ENCODE measurements at places on chromosomes 3 and 15. TPM values are rescaled to one million over a fixed set of nuclear protein-coding genes. Genes with fewer than 3 reads are reported as not detected.

SLCO2A1 gene
- not detected for total RNA-seq

DNA sequence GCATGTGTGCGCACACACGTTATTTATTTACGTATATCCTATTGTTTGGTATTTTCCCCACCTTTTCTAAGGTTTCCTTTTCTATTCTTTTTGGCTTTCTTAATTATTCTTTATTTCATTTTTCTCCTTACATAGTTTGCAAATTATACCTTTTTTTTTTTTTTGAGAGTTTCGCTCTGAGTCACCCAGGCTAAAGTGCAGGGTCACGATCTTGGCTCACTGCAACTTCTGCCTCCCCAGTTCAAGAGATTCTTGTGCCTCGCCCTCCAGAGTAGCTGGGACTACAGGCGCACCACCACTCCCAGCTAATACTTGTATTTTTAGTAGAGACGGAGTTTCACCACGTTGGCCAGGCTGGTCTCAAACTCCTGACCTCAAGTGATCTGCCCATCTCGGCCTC lies 20.0 kb upstream of the CILP start:
- no peaks in the 10 kb centered on the region for H3K36me3 ChIP-seq
- no peaks in the 10 kb centered on the region for H3K4me1 ChIP-seq
- no peak overlapping the region for H3K4me3 ChIP-seq
- no peak overlapping the region for H3K27ac ChIP-seq

- no peaks in the 10 kb centered on the region for H3K36me3 ChIP-seq
- peak overlapping the region; percentile 88 for H3K27ac ChIP-seq
- peaks cover 12% of the 10 kb centered on the region for H3K4me1 ChIP-seq
- peaks cover 18% of the 10 kb centered on the region for H3K27me3 ChIP-seq
- peak overlapping the region; percentile 89 for H3K4me3 ChIP-seq
- peak; percentile 97 for DNase-seq
Measured at GRCh38 chr15:99928429-99928981, 195.3 kb upstream of the LYSMD4 start.

TPRG1 gene
- 25.9 TPM for total RNA-seq

Measured in activated CD4-positive, alpha-beta T cell treated with anti-CD3 and anti-CD28 coated beads, Interleukin-2, amount 10 ng/mL, durations not matched to agents 24 days and 14 days (primary cell).